ENCODE measurements at places on chromosomes 2 and 18. TPM values are rescaled to one million over a fixed set of nuclear protein-coding genes. Genes with fewer than 3 reads are reported as not detected.
A peak's percentile ranks its signal among the peaks of the same experiment; 100 is the strongest.

DIPK1C gene
- 0.36 TPM for total RNA-seq

IL37 gene
- total RNA-seq, result not detected

DNA sequence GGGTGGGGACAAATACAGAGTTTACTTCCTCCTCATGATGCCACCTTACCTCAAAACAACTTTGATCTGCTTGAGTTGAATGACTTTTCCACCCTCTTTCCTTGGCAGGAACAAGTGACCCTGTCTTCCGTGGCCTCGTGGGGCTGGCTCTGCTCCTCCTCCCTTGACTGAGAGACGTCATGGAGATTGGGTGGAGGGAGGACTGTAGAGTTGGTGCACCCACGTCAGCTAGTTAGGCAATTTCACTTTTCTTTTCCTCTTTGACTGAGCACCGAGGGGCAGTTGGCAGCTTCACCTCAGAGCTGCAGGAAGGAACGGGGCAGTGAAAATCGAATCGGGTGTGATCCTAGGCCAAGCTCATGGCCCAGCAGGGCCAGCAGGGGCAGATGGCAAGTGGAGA lies at the start of gene SP140:
SP140 (plus strand) TSS at position 251 of the 400 bp plus-strand sequence; CDS start at position 360, 109 bp downstream.
- H3K4me3 ChIP-seq, result no peak within 1 kb of the TSS
- H3K27ac ChIP-seq, result peak within 1 kb of the TSS; percentile 68
- H3K4me1 ChIP-seq, result no peaks in the 10 kb centered on the region
- no peaks in the 10 kb centered on the region for H3K27me3 ChIP-seq

SERPINB13 gene
- 3.7 TPM for total RNA-seq

HES6 gene
- total RNA-seq, result 24.4 TPM

GRCh38 chr2:191479680-191480023 lies 198.3 kb upstream of the NABP1 start:
- no peak overlapping the region for H3K27ac ChIP-seq
- DNase-seq, result no peak
- no peaks in the 10 kb centered on the region for H3K27me3 ChIP-seq
- peaks cover 14% of the 10 kb centered on the region for H3K4me1 ChIP-seq

- no peaks in the 10 kb centered on the region for H3K4me1 ChIP-seq
- DNase-seq, result no peak
- H3K27me3 ChIP-seq, result no peaks in the 10 kb centered on the region
- H3K4me3 ChIP-seq, result no peak overlapping the region
- H3K36me3 ChIP-seq, result peaks cover 17% of the 10 kb centered on the region
Measured at GRCh38 chr18:10745219-10745618, 219.4 kb downstream of the NAPG start.

GRCh38 chr18:3472681-3473544 lies 22.9 kb downstream of the TGIF1 start:
- H3K4me3 ChIP-seq, result no peak overlapping the region
- H3K4me1 ChIP-seq, result peaks cover 8% of the 10 kb centered on the region
- peaks cover 5% of the 10 kb centered on the region for H3K36me3 ChIP-seq
- no peak overlapping the region for H3K27ac ChIP-seq
- no peak for DNase-seq
- H3K27me3 ChIP-seq, result no peaks in the 10 kb centered on the region

GRCh38 chr2:65846989-65847678 lies 414.7 kb upstream of the SPRED2 start:
- H3K4me3 ChIP-seq, result no peak overlapping the region
- H3K27ac ChIP-seq, result no peak overlapping the region
- no peaks in the 10 kb centered on the region for H3K27me3 ChIP-seq
- peaks cover 19% of the 10 kb centered on the region for H3K4me1 ChIP-seq
- no peak for DNase-seq

DNA sequence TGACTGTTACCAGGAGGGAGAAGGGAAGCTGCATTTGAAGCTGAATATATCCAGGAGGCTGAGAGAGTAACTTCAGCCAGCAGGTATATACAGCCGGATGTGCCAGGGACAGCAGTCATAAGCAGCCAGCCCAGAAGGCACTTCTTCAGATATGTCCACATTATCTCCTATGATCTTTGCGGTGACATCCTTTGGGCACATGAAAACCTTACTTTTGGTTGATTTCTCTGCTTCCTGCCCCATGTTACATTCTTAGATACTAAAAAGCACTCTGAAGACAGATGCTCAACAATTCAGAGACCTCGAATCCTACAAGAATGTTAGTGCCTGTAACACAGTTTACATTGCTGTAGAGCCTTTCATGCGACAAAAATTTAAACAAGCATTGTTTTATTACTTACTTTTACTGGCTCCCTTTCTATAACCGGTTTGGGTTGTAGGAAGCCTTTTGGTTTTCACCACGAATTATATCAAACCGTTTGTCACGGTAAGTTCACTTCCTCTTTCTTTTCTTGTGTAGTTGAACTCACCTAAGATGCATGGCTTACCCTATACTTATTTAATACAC lies 50.3 kb upstream of the TLK1 start:
- H3K4me3 ChIP-seq, result no peak overlapping the region
- no peak overlapping the region for H3K27ac ChIP-seq
- DNase-seq, result no peak
- H3K27me3 ChIP-seq, result peaks cover 3% of the 10 kb centered on the region
- H3K4me1 ChIP-seq, result peaks cover 7% of the 10 kb centered on the region

DNA sequence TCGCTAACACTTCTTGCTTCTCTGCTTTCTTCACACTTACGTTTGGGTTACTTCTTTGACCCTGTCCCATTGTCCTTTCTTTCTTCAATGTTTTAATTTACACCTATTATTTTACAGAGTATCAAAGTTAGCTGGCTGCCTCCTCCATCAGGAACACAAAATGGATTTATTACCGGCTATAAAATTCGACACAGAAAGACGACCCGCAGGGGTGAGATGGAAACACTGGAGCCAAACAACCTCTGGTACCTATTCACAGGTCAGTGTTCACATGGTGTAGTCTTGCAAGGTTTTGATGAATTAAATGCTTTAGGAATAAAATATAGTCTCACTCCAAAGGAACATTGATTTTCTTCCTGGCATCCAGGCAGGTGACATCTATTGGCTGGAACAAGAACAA lies 919.0 kb downstream of the MBD2 start:
- DNase-seq, result no peak
- no peaks in the 10 kb centered on the region for H3K36me3 ChIP-seq
- H3K4me3 ChIP-seq, result no peak overlapping the region
- H3K27ac ChIP-seq, result no peak overlapping the region
- no peaks in the 10 kb centered on the region for H3K4me1 ChIP-seq

DNA sequence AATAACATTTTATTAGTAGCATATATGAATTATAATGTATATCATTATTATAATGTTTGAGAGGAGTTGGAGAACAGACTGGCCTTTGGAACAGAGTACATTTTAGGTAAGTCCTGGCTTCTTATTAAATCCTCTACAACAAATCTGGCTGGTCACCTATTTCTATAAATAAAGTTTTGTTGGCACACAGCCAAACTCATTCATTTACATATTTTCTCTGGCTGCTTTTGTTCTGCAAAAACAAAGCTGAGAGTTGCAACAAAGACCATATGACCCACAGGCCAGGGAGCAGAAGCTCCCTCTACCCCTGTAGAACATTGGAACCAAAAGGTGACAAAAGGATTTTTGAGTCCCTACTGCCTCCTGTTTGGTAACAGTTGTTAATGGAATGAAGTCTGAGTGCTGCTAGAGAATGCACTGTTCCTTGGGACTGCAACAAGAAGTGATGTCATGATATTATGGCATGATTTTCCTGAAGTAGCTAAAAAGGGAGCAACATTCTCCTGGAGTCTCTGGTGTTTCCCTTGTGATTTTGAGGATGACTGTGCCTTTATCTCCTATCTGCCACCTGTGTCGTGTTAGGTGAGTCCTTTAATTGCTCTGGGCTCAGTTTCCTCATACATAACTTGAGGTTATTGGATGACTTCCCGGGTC lies 22.0 kb upstream of the SP9 start:
- DNase-seq, result no peak
- no peak overlapping the region for H3K4me3 ChIP-seq
- no peak overlapping the region for H3K27ac ChIP-seq
- peaks cover 42% of the 10 kb centered on the region for H3K27me3 ChIP-seq

PROM2 gene
- total RNA-seq, result 31.5 TPM

GRCh38 chr2:232386490-232386739 lies 7.9 kb downstream of the ALPP start:
- peaks cover 83% of the 10 kb centered on the region for H3K27me3 ChIP-seq
- peak overlapping the region; percentile 68 for H3K4me3 ChIP-seq
- H3K27ac ChIP-seq, result no peak overlapping the region
- H3K36me3 ChIP-seq, result peaks cover 3% of the 10 kb centered on the region

MC4R gene
- total RNA-seq, result not detected

STARD6 gene
- not detected for total RNA-seq

- H3K36me3 ChIP-seq, result no peaks in the 10 kb centered on the region
- H3K4me1 ChIP-seq, result no peaks in the 10 kb centered on the region
Measured at GRCh38 chr2:239550357-239550756, 149.5 kb upstream of the HDAC4 start.

MYOM1 gene
- total RNA-seq, result 2.0 TPM

MC5R gene
- total RNA-seq, result not detected

ALLC gene
- total RNA-seq, result not detected

GRCh38 chr2:169694894-169695260 lies 608 bp downstream of the PHOSPHO2 start:
- DNase-seq, result no peak
- peak overlapping the region; percentile 94 for H3K27ac ChIP-seq
- peaks cover 14% of the 10 kb centered on the region for H3K36me3 ChIP-seq
- H3K4me1 ChIP-seq, result peaks cover 12% of the 10 kb centered on the region

DNA sequence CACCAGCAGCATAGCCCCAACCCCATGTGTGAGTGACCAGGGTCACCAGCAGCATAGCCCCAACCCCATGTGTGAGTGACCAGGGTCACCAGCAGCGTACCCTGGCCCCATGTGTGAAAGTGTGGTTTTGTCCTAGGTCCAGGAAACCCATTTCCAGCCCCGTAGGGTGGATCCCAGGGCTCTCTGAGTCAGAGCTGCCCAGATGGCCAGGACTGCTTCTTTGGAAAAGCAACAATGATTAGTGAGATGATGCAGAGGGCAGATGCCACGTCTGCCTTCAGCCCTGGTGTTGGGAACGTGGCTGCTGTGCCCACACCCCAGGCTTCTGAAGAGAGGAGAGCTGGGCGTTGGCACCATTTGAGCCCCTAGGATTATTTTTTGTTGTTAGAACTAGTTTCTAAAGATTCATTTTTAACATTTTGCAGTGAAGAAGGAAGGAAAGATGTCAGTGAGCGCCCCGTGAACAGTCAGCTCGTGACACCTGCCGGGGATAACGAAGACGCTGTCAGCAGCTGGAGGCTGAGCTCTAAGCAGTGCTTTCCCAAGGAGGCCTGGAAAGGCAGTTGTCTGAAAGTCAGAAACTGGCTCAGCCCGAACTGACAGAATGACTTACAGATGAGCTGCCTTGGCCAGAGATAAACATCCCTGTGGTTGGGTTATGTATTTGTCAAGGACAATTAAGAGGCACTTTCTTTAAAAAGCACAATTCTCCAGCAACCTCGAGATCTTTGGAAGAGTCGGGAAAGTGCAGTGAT lies 32.1 kb upstream of the KCNG2 start:
- no peaks in the 10 kb centered on the region for H3K36me3 ChIP-seq
- H3K27ac ChIP-seq, result no peak overlapping the region
- no peaks in the 10 kb centered on the region for H3K4me1 ChIP-seq
- H3K4me3 ChIP-seq, result no peak overlapping the region
- DNase-seq, result no peak
- H3K27me3 ChIP-seq, result peaks cover 8% of the 10 kb centered on the region

GRCh38 chr2:222434204-222434603 lies 9.9 kb downstream of the SGPP2 start:
- H3K27me3 ChIP-seq, result peaks cover 17% of the 10 kb centered on the region
- H3K27ac ChIP-seq, result peak overlapping the region; percentile 68
- peaks cover 5% of the 10 kb centered on the region for H3K36me3 ChIP-seq

GRCh38 chr2:42794271-42795046 lies 2.1 kb upstream of the HAAO start:
- H3K27me3 ChIP-seq, result peaks cover 9% of the 10 kb centered on the region
- H3K4me1 ChIP-seq, result peaks cover 29% of the 10 kb centered on the region
- H3K27ac ChIP-seq, result peak overlapping the region; percentile 3
- H3K4me3 ChIP-seq, result peak overlapping the region; percentile 88
- no peak for DNase-seq
- H3K36me3 ChIP-seq, result peaks cover 5% of the 10 kb centered on the region

REG3G gene
- 0.33 TPM for total RNA-seq

- DNase-seq, result no peak
- no peaks in the 10 kb centered on the region for H3K27me3 ChIP-seq
- no peak overlapping the region for H3K4me3 ChIP-seq
- no peak overlapping the region for H3K27ac ChIP-seq
- H3K36me3 ChIP-seq, result no peaks in the 10 kb centered on the region
- H3K4me1 ChIP-seq, result no peaks in the 10 kb centered on the region
Measured at GRCh38 chr2:116545286-116546068, 1269.0 kb upstream of the DDX18 start.
